ENCODE measurements at places on chromosomes 1 and 21.

GRCh38 chr1:46558141-46558963, 6.9 kb upstream of the KNCN start:
- DNase-seq: no peak

GRCh38 chr21:35509001-35509704, 460.1 kb upstream of the RUNX1 start:
- no peak for DNase-seq

DNA sequence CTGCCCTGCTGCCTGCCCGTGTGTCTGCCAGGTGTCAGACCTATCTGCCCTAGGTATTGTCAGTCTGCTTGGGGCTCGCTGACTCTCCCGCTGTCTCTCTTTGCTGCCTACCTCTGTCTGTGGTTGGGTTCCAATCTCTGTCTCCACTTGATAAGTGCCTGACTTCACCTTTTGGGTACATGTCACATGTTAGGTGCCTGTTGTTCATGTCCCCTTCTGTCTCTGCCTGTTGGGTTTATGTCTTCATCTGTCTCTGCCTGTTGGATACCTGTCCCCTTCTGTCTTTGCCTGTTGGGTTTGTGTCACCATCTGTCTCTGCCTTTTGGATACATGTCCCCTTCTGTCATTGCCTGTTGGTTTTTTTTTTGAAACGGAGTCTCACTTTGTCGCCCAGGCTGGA, 14.6 kb downstream of the RPS6KA1 start:
- no peak for DNase-seq

GRCh38 chr1:242854466-242854865, 330.0 kb upstream of the PLD5 start:
- no peak for DNase-seq

DNA sequence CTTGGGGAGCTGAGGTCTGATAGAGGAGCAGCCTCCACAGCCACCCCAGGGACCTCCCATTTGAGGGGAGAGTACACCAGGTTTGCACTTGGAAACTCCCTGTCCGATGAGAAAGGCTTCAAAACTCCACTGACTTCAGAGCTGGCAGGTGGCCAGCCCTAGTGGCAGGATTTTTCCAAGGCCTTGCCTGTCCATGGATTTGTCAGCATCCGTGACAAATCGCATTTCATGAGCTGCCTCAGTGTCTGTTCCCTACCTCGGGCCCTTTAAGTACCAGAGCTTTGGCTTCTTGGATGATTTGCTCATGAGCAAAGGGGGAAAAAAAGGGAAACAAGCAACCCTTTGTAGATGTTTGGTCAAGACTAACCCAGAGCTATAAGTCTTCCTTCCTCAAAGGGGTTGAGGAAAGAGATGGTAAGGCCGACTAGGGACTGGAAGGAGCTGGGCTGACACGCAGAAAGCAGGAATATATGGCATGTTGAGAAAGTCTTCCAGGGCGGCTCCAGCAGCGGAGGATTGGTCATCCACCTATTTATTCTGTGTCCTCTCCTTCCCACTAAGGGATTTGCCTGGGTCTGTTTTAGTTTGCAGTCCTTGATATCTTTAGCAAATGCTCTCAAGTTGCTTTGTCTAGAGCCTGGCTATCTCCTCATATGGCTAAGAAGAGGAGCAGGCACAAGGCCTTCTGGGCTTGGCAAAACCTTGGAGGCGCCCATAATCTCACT, 2.7 kb upstream of the HSPG2 start:
- no peak for DNase-seq

DNA sequence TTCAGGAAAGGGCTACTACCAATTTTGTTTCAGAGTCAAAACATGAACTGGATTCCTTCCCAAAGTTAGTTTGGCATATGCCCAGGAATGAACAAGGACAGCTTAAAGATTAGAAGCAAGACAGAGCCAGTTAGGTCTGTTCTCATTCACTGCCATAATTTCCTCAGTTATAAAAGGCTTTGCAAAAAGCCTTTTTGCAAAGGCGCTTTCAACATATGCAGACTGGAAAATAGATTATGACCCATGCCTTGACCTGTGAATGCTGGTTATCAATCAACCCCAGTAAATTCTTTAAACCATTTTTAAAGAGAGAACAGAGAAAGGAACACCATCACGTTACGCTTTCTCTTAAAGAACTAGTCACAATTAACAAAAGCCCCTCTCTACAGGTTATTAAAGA, 1.7 kb upstream of the FRRS1 start:
- no peak for DNase-seq

DNA sequence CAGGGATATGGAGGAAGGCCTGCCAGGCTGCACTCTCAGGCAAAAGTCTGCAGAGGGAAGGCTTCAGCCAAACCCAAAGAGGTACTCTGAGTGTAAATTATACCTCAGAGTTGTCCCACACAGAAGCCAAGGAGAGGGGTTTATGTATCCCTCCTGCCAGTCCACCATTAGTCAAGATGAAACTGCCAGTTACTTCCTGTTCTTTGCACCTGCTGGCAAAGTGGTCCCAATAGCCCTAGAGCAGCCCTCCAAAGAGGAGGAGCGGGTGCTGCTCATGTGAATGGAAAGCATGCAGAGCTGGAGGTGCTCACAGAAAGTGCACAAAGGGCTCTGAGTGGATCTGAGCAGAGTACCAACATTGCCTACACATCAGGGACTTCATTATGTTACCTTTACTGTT, 37.1 kb upstream of the MCOLN3 start:
- DNase-seq: no peak

DNA sequence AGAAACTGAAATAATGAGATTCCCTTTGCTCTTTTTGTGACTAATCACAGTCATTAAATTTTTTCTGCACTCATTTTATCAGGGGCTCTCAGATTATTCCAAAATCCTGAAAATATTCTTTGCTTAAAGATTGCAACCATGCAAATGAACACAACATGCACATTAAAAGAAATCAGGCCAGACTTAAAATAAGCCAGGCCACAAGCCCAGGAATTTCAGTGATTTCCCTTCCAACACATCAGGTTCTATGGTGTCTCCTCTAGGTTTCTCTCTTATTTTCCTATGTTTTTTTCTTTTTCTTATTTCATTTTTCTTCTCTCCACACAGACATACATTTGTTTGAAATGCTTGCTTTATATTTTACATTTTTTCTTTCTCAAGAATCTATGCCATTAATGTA, 65.3 kb downstream of the NIBAN1 start:
- DNase-seq: no peak

DNA sequence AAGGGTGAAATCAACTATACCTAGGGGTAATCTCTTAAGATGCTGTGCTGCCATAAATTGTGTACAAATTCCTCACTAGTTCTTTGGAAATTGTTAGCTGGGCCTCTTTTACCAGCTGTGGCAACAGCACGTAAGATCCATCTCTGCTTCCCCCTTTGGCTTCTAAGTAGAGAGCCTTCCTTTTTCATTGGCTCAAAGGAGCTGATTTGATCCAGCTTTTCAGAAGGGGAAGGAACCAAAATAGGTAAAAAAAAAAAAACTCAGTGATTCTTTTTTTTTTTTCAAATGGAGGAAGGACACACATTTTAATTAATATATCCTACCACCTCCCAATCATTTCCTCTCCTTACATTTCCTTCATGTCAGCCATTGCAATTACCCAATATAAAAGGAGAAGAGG, 4.0 kb upstream of the RCAN1 start:
- DNase-seq: no peak

DNA sequence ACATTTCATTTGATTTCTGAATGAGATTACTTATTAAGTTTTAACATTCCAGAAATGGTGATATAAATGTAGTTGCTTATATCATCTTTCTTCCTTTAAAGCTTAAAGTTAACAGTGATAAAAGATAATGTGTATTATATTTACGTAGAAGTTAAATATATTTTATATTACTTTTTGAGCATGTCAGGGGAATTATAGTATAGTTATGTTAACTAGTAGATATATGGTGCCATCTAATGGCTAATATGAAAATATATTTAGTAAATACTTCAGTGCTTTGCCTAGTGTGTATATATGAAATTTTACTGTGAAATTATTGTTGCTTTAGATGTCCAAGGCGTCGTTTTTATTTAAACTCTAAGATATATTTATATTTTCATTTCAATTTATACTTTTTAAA, 51.5 kb downstream of the SYT14 start:
- DNase-seq: no peak

- no peak for DNase-seq
These were observed 22.4 kb upstream of the PALMD start for GRCh38 chr1:99623554-99623953.

GRCh38 chr1:156629823-156630449, 10.7 kb downstream of the HAPLN2 start:
- no peak for DNase-seq

GRCh38 chr1:229753764-229754551, 127.9 kb downstream of the URB2 start:
- DNase-seq: no peak

DNA sequence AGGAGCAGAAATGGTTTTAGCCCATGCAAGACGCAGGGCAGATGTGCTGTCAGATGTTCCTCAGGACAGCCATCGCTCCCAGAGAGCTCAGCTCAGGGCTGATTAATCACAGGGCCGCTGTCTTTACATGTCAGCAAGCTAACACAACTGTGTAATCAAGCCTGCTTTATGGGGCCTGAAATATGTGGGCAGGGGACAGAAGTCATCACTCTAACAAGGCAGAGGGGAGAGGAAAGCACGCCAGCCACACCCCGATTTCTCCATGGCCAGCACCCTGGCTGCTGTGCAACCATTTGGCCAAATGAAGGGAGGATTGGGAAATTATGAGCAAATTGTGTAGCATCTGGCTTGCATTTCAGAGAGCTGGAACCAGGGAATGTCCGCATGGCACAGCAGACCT, 368.8 kb downstream of the NPHP4 start:
- DNase-seq: no peak

DNA sequence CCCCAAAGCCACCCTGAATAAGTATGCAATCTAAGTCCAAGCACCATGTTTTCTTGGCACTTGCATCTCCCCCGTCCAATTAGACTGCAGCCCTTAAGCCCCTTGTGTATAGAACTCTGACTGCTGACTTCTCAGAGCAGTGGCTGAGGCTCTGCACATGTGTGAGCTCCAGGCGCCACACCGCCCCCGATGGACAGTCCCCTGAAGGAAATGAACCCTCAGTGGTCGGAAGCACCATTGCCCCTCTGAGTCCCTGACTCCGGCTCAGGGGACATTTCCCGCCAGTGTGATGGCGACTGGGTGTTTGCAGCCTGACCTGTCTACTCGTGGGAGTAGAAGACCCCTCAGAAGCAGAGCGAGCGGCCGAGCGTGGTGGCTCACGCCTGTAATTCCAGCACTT, 37.2 kb upstream of the SCCPDH start:
- no peak for DNase-seq

DNA sequence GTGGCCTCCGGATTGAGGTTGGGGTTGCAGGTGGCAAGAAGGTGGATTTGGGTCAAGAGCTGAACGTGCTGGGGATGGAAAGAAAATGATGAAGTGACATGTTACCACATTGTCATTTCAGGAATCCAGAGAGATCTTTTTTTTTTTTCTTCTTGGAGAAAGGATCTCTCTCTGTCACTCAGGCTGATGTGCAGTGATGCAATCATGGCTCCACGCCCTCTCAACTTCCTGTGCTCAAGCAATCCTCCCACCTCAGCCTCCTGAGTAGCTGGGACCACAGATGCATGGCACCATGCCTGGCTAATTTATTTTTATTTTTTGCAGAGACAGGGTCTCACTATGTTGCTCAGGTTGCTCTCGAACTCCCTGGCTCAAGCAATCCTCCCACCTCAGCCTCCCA, 80.6 kb downstream of the GON4L start:
- no peak for DNase-seq

DNA sequence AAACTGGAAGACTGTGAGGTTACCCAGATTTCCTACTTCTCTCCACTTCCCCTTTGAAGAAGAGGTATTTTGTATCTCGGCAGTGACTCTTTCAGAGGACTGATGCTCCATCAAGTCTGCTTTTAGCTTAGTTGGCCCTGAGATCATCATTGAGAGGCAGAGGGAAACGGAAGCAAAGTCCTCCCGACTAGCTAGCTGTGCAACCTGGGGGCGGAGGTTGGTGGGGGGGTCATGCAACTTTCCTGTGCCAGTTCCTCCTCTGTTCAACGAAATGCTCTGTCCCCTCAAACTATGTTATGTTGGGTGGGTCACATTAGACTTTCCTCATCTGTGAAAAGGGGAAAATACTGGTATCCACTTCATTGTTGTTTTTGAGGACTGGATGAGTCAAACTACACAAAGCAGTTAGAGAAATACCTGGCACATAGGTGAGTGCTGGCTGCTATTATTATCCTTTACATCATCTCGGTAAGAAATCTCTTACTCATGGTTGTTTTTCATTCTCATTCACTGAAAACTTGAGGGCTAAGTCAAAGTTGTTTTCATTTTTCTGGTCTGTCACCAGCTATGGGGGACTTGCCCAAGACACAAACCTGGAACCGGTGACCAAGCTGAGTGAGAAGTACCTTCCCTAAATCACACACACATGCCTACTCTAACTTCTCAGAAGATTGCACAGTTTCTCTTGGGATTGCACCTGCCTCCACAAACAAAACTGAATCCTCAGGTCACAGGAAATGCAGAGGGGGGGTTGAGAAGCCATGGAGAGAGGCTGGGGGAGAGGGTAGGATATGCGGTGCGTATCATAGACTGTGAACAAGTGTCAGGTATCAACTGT, 83.3 kb downstream of the ABCA4 start:
- DNase-seq: no peak

DNA sequence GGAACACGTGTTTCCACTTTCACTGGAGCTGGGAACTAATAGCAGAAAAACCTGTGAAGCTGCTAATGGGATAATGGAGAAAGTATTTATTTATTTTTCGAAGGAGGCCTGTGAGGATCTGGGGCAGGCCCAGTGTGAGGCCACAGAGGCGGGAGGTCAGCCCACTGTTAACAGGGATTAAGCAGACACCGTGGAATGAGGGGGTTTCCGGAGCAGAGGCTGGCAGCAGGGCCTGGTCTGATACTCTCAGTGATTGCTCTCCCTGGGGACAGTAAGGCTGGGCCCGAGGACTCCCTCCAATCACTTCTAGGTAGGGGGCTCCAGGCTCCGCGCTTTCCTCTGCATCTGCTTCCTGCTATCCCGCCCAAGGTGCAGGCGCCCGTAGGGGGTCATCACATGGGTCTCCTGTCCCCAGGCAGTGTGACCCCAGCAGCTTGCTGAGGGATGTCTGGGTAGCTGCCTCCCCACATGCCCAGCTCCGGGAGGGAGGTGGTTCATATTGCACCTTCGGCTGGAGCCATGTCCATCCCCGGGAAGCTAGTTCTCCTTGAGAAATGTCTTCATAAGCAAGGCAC, 28.8 kb upstream of the CDCA8 start:
- DNase-seq: no peak
